Activated CD4-positive, alpha-beta T cell treated with anti-CD3 and anti-CD28 coated beads, Interleukin-2, amount 10 ng/mL, durations not matched to agents 7 days and 5 days (primary cell): ENCODE measurements at places on chromosomes 2 and 18.
A peak's percentile ranks its signal among the peaks of the same experiment; 100 is the strongest.

DNA sequence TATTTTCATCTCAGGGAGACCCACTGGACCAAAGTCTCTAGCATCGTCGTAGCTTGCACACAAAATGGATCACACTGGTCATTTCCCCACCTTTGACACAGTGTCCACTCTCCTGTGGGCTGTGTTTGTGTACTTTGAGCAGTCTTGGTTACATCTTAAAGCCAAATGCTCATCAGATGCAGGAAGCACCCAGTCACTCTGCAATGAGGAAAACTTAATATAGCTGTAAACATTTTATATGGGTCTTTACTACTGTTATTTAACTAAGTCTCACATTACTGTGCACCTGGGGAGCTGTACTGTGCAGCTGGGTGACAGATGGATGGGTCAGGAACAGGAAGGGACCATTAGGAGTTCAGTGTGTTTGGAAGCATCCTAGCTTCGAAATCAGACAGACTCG is 109.0 kb upstream of the CXCR4 start:
- no peak for DNase-seq

- no peak for DNase-seq
Observed at GRCh38 chr2:168660870-168661862, 141.3 kb upstream of the NOSTRIN start.

- DNase-seq: peak; percentile 6
Observed at GRCh38 chr2:164061129-164061746, 325.4 kb upstream of the FIGN start.

DNA sequence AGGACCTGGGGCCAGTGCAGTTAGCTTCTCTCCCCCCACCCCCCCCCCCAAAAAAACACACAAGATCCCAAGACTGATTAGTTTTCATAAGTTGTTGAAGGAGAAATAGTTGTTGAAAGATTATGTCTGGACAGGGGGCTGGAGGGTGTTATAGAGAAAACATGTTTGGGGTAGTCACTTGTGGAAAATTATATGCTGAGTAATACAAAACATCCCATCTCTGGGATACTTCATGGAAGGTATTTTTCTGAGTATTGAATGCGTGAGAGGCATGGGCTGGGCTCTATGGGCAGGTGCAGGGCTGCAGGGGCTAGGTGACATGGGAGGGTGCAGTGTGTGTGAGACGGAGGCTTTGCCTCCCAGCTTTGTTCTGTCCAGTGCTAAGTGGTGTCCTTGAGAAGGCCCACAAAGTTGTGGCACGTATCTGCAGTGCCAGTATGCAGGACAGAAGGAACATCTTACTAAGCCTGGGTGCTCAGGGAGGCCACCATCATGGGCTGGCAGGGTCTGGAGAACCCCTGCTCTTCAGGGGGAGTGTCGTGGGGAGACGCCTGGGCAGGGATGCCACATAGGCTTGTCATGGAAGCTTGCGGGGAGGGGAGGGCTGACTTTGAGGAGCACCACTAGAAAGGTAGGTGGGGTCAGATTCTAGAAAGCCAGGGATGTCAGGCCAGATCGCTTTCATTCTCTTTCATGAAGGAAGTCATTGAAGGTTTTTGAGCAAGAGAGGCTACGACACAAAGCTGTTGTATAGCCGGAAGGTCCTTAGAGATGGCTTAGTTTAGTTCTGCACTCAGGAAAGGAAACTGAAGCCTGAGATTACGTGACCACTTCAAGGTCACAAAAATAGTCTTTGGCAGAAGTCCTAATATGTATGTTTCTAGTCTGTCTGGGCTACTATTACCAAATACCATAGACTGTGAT is 232.0 kb downstream of the LDLRAD4 start:
- no peak for DNase-seq

DNA sequence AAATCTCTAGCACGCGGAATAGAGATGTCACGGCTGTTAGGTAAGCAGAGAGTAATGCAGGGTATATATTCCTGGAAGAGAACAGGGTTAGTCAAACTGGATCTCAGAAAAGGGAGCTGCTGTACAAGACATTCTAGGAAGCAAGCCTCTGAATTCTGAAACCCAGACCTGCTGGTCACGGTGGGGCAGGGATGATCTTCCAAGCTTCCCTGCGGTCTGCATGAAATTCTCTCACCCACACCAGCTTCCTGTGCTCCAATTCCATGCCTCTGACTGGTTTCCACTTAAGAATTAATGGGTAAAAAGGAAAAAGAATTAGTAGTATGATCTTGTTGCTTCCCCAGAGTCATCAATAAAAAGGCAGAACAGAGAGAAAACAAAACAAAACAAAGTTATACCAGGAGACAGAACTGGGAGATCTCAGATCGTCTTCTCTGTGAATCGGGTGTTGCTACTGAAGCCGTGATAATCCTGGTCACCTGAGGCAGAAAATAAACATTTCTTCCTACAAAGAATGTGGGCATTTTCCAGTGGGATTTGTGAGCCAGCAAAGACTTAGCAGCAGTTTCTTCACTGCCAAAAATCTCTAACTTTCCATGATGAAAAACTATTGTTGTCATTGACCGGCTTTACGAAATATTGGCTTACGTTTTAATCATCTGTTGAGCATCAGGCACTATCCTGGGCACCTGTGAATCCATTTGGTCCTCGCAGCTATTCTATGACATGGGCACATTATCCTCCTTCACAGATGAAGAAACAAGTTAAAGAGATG is 5.3 kb upstream of the CYP27C1 start:
- DNase-seq: no peak

GRCh38 chr2:207847807-207848544 is 78.3 kb upstream of the FZD5 start:
- no peak for DNase-seq

DNA sequence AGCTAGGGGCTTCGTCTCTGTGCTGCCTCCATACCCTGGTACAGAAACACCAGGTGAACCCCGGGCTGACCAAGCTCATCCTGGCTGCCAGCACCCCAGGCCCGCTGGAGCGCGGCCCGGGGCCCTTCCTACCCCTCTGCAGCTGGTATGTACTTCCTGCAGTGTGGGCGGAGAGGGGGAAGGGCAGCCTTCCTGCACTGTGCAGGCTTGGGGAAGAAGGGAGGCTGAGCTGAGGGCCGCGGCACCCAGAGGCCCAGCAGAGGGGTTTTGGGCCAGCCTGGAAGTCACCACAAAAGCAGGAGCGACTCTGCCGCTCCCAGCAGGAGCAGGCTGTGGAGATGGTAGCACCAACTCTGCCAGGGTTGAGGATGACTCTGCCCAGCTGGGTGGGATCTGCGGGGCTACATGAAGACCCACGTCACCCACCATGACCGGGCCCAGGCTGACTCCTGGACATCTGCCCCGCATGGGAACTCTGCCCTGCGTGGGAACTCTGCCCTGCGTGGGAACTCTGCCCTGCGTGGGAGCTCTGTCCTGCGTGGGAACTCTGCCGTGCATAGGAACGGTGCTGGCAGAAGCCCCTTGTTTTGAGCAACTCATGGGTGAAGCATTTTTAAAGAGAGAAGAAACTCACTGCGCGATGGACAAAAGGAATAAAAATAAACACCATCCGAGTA is 273.3 kb downstream of the NDUFA10 start:
- peak; percentile 26 for DNase-seq

DNA sequence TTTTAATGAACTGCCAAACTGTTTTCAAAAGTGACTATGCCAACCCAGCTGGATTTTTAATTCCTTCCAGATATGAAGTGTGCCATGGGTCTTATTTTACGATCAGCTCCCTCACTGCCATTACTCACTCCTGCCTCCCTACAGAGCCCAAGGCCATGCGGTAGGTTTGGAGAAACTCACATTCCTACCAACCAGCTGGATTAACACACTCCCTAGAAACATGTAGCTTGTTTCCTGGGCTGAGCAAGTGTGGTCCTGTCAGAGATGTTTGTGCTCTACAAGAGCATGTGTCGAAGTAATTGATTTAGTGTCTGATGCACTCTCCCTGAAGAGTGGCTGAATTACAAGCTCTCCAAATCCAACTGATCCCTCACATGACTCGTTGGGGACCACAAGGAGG is 82.5 kb downstream of the SPP2 start:
- no peak for DNase-seq

GRCh38 chr2:196335221-196335634 is 163.8 kb upstream of the STK17B start:
- no peak for DNase-seq

DNA sequence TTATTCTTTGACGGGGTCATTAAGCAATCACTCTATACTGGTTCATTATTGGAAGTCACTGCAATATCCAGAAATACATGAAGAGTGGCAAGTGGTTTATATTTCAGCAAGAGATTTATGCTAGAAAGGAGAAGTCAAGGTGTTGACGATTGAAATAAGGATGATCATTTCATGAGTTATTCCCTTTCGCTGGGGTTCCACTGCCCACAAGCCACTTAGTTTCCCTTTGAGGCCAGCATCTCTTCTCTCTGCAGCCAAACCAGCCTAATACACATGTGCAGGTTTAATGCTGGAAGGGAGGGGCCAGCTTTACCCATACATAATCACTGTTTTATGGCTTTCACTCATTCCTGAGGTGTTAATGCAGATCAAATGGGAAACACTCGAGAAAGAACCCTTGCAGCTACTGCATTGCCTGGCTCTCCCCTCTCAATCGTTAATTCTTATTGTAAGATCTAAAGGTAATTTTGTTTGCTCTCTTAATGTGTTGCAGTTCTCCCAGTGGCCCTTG is 108.4 kb downstream of the MEIS1 start:
- DNase-seq: no peak

DNA sequence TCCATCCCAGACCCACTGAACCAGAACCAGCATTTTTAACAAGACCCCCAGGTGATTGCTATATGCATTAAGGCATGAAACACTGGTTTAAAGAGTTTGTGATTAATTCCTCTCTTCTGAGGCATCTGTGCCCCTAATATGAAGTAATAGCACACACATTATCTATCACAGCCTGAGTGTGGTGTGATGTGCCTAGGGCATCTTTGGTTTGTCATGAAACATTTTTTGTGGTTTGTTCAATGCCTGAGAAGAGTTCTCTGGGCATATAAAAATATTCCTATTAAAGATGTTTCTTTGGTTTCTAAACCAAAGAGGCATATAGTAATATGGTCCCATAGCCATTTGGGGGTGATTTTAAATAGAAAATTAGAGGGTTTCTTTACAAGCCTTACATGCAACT is 221.7 kb upstream of the SPOPL start:
- no peak for DNase-seq

GRCh38 chr2:100581277-100581612 is 18.5 kb downstream of the PDCL3 start:
- DNase-seq: no peak

- no peak for DNase-seq
Observed at GRCh38 chr18:59345556-59345955, 13.5 kb downstream of the LMAN1 start.

- no peak for DNase-seq
Observed at GRCh38 chr2:148963461-148963860, 75.0 kb upstream of the LYPD6B start.

DNA sequence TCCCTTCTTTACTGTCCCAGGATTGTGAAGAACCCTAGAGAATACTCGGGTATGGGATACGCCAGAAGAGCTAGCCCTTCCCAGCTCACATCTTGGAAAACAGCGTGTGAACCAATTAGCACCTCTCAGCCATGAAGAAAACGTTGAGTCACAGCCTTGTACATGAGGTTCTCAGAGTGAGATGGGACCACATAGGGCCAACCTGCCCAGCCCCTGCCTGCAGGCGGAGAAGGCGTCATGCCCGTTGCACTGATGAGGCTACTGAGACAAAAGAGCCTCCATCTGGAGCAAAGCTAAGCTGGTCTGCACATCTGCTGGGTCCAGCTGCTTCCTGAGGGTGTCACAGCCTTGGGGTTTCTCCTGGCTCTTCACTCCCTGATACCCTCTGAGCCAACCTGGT is 92.2 kb downstream of the LBH start:
- DNase-seq: no peak

GRCh38 chr18:3842844-3843243 is 392.9 kb downstream of the TGIF1 start:
- DNase-seq: no peak

GRCh38 chr2:112921982-112922381 is 11.0 kb downstream of the IL37 start:
- DNase-seq: no peak

GRCh38 chr18:75208155-75208835 is 644 bp downstream of the PTGR3 start:
- peak; percentile 49 for DNase-seq

- DNase-seq: no peak
Observed at GRCh38 chr18:69617888-69618287, 217.2 kb downstream of the DOK6 start.

GRCh38 chr2:216802516-216803215 is 57.2 kb downstream of the TNP1 start:
- DNase-seq: no peak

GRCh38 chr2:637406-637776 is 39.8 kb downstream of the TMEM18 start:
- DNase-seq: no peak

GRCh38 chr2:147082850-147083522 is 761.8 kb upstream of the ACVR2A start:
- peak; percentile 74 for DNase-seq
